HuH-7 (cell line): ENCODE measurements at places on chromosomes 7 and 10.

DNA sequence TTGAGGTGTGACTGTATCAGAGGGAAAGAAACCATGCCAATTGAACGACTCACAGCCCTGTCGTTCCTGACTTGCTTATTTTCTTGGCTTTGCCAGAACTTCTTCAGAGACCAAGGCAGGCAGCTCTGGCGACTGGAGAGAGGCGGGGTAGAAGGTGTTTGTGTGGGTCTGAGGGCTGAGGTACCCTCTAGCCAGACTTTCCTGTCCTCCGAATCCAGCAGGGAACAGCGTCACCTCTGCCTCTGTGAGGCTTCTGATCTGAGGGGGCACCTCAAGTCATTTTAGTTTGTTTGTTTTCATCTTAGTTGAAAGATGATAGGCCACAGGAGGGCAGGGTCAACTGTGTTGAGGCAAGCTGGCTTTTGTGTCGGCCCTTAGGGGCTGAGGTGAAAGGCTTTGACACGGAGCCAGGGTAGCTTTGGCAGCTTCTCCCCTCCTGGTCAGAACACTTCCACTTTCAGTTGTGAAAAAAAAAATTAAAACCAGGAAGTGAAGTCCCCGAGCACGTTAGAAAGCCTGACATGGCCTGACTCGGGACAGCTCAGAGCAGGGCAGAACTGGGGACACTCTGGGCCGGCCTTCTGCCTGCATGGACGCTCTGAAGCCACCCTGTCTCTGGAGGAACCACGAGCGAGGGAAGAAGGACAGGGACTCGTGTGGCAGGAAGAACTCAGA is 1.9 kb downstream of the ACSL5 start:
- no peak for DNase-seq

- DNase-seq: peak; percentile 15
Measured at GRCh38 chr7:141754939-141755338, 9.0 kb upstream of the TAS2R3 start.

- no peak for DNase-seq
Measured at GRCh38 chr7:68238204-68238805, 1241.7 kb downstream of the TYW1 start.

DNA sequence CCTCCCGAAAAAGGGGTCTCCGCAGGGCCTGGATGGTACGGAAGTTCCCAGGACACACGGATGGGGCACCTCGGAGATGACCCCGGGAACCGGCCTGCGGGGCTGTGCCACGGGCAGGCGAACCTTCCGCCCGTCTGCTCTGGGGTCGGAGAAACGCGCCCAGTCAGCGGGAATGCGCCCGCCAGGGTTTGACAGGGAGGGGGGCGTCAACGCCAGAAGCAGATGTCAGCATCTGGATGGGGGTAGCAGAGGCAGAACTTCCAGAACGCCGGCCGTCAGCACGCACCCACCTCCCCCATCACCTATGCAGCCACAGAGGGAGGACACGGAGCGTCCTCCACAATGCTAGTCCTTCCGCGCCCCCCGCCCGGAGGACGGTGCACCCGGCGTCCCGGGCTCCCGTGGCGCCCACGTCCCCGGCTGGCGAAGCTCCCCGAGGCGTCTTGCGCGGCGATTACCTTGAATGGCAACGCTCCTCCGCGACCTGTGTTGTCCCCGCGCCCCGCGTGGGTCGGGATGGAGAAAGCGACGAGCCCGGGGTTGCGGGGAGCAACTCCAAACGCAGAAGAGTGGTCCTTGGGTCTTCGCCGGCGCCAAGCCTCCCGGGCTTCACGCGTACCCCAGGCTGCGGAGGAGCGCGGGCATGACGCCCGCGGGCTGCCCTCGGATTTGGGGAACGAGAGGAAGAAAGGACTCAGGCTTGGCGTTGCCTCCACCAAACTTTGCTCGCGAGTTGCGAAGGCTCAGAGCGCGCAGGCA is 561 bp downstream of the FGFR2 start:
- peak; percentile 59 for DNase-seq

GRCh38 chr7:20364571-20365196 is 34.0 kb downstream of the ITGB8 start:
- DNase-seq: no peak

DNA sequence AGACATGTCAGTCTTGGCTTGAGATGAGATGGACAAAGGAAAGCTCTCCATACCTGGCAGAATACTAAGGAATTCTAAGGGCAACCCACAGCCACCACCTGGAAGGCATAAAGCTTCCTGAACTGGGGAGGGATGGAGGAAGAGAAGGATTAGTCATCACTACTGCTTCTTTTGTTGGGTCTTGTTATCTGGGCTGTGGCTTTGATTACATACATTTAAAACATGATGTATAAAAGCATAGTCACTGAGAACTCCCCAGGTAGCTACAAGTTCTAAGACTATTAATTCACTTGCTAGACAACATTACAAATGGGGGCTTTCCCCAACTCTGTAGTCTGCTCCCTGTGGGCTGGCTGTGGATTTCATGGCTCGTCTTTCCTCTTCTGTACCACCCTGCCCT is 58.2 kb downstream of the RBM33 start:
- no peak for DNase-seq

GRCh38 chr10:73093922-73094850 is 2.5 kb downstream of the P4HA1 start:
- DNase-seq: no peak
